ENCODE measurements at places on chromosomes 12 and 14. TPM values are rescaled to one million over a fixed set of nuclear protein-coding genes. Genes with fewer than 3 reads are reported as not detected.
A peak's percentile ranks its signal among the peaks of the same experiment; 100 is the strongest.

The SDR9C7 gene
- total RNA-seq = not detected

The AMN gene
- total RNA-seq = 8.2 TPM

- no peak for DNase-seq
Observed at GRCh38 chr14:35470755-35471154, 63.2 kb upstream of the INSM2 start.

DNA sequence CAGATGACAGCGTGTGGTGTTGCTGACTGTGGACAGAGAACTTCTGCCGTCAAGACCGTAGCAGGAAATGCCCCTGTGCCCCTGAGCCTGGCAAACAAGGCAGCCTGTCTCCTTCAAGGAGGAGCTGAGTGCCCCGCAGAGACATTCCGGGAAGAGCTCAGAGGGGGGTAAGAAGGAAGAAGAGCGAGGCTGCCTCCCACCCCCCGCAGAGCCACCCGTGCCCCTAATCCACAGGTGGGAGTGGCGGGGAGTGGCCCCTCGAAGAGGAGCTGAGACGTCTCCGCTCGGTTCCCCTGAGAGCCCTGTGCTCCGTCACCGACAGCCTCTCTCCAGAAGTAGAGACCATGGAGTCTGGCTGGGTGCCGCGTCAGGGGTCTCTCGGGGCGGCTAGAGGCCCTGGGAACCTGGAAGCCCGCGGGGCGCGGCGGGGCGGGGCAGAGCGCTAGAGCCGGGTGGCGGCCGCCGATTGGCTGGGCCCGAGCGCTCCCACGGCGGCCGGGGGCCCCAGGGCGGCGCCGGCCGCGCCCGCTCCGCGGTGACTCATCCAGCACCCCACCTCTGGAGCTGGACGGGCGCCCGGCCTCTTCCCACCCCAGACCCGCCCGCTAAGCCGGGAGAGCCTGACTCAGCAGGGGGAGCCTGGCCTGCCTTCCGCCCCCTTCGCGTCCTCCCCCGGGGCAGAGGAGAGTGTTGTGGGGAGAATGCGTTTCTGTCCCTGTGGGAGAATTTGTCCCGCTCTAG lies 25.2 kb upstream of the KRT78 start:
- peak; percentile 48 for DNase-seq

- no peak for DNase-seq
Observed at GRCh38 chr12:121245031-121245430, 35.1 kb downstream of the P2RX4 start.

GRCh38 chr14:97687944-97688630 lies 890.9 kb downstream of the VRK1 start:
- DNase-seq = no peak

GRCh38 chr12:64840119-64840518 lies 15.7 kb downstream of the TBC1D30 start:
- no peak for DNase-seq

DNA sequence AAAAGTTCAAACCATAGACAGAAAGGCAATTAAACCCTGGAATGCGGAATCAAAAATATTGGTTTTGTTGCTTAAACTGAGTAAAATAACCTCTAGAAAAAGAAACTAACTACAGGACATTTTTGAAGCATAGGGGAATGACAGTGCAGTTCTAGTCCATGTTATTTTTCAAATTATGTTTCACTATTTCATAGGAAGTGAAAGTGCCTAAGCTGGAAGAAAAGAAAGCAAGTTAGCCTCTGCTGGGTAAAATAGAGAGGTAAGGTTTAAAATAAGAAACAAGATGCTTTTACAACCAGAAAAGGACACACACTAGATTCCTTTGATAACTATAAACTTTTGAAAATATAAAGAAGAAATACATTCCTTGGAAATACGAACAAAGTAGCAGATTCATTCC lies 1.1 kb downstream of the CLECL1 start:
- no peak for DNase-seq

GRCh38 chr12:53389702-53390101 lies 9.7 kb downstream of the SP1 start:
- DNase-seq = no peak

DNA sequence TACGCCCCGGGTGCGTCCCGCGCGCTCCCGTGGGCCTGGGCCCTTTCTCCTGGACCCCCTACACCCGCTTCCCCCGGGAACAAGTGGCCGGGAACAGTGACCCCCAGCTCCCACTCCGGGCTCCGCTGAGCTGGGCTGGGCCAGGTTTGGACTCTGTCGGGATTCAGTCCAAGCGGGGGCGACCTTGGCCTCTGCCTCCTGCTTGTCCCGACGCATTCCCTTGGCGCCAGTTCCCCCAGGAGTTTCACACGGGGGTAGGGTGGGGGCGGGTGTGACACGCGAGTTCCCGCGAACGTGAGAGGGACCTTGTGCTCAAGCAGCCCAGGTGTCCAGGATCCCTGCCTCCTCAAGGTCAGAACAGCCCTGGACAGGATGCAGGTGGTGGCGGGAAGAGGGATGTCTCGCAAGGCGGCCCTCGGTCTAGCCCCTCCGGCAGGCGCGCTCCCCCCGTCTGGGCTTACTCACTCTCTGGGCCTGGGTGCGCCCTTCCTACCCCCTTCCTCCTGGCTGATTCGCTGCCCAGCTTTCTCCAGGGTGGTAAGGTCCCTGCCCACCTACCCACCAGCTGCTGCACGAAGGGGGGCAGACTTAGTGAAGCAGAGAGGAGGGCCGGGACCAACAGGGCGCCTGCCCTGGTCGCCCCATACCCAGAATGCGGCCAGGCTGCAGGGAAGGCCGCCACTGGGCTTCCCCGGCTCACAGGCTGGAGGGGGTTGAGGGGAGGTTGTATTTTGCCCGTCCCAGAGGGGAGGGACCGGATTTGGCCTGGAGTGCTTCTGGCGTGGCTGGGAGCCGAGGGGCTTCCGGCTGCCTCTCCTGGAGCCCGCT lies 862 bp downstream of the CRIP2 start:
- no peak for DNase-seq

- no peak for DNase-seq
Observed at GRCh38 chr12:4643747-4644146, 5.1 kb downstream of the AKAP3 start.

DNA sequence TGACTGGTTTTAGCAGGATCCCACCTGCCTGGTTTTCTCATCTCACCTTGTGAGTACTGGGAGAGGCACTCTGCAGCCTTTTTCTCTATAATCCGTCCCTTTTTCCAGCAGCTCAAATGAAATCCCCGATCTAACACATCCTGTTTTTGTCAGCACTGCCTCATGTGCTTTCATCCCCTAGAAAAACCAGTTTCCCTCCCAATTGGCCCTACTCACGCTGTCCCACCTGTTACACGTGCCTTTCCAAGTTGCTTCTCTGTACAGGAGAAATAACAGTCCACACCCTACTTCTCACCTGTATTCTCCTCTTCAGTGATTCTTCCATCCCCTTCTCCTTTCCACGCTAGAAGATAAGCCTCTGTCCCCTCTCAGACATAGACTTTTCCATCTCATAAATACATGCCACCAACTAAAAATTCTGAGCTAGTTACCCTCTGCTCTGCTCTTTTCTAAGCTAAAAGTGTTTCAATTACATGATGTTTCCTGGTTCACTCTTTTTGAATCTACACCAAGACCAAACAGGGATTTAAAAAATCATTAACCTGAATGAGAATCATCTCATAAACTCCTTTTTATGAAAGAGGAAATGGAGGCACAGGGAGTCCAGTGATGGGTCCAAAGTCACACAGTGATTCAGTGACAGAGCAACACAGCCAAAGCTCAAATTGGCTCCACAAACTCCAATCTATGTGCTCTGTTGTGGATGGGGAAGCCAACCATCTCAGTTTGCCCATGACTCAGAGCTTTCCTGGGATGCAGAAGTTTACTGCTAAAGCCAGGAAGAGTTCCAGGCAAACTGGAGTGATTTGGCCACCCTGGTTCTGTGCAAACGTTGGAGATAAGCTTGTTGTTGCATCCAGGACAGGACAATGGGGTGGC lies 240.0 kb upstream of the TMEM132C start:
- DNase-seq = no peak

All from HepG2 (cell line).